ENCODE measurements at places on chromosomes 3 and 15.

- DNase-seq: no peak
Measured at GRCh38 chr3:53518495-53518981, 24.1 kb downstream of the CACNA1D start.

DNA sequence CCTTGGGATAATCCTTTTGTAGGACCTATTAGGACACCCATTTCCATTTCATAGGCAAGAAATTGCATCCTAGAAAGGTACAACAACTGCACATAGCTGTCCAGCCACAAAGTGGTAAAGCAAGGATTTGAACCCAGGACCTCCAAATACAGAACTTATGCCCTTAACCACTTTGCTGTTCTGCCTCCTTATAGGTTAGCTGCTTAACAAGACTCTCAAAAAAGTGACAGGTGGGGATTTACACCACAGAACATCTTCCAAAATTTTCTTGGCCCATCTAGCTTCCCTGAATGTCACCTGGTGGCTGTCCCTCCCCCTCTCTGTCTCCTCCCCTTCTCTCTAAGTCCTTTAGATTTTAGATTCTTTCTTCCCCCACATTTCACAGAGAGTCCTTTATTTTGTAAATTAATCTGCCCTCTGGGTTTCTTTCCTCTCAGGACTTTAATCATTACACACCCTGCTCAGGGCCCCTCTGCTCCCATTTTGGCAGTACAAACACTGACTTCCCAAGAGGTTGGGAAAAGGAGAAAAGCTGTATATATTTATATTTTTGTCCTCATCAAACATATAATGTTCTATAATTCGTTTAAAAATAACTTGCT lies 120.6 kb downstream of the CPNE4 start:
- DNase-seq: no peak

- DNase-seq: no peak
Measured at GRCh38 chr3:169636928-169637327, 26.6 kb downstream of the MECOM start.

- DNase-seq: no peak
Measured at GRCh38 chr3:159941038-159942000, 47.3 kb upstream of the IL12A start.

GRCh38 chr15:82830427-82831173 lies 21.2 kb downstream of the WHAMM start:
- DNase-seq: no peak

GRCh38 chr15:82549199-82549665 lies 9.0 kb upstream of the RPS17 start:
- DNase-seq: no peak

DNA sequence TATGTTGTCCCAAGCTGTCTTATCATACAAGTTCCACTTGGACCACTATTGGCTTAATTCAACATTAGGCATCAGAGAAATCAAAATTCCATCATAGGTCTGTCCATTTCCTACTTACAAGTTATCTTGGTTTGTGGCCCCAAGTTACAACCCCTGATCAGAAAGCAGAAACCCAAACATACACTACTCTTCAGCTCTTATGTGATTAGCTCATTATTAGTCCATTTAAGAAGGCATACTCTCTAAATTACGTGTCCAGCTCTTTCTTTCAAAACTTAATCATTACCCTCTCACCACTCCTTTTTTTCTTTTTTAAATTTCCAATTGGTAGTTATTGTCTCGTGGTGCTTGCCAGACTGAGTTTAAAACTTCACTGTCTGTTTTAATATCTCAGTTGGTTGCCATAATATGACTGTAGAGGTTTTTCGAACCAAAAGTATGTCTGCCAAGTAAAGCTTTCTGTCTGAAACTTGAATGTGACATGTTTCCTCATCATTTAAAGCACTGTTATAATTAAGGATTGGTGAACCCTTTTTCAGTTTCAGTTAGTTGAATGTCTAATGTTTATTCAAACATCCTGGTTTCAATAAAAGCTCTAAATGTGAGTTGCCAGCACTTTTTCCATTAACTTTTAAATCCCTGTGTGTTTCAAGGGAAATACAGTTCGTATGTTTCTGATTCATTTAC lies 150.3 kb downstream of the SAMMSON start:
- no peak for DNase-seq
